ENCODE measurements at places on chromosomes 7 and 10.

GRCh38 chr7:47887016-47887640, 61.1 kb downstream of the PKD1L1 start:
- DNase-seq = no peak

DNA sequence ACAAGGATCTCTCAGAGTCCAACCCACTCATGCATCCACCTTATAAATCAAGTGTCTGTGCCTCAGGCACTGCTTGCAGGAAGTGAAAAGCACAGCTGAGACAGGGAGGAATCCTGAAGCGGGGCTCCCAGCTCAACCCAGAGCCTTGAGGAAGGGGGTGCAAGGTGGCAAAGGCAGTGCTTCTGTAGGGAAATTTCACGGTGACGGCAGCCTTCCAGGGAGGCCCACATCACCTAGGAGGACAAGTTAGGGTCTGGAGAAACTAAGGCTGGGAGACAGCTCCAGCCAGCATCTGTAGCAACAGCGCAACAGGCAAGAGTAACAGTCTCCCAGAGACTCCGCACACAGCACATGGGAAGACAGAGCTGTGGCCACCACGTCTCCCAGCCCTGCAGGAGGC, 2.7 kb downstream of the AOC1 start:
- DNase-seq = no peak

DNA sequence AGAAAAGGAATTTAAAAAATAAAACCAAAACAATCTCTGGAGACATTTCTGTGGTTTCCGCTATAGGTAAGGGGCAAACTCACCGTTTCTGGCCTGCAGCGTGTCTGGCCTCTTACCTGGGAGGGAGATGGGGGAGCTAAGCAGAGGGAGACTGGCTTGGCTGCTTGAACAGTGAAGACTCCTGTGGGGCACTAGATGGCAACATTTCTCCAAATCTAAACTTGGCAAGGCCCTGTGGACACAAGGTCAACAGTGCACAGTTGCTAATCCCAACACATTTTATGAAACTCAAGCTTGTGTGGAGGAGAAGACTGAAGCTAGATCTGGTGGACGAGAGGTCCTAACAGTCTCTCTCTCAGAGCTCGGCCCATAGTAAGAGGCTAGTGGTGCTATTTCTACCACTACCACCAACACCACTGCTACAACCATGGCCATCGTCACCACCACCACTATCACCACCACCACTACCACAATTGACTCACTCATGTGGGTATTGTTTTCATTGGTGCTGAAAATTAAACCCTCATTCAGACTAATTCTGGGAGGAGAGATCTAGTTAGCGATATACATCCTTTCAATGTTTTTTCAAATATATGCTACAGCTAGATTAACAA, 28.4 kb upstream of the CDHR3 start:
- no peak for DNase-seq

DNA sequence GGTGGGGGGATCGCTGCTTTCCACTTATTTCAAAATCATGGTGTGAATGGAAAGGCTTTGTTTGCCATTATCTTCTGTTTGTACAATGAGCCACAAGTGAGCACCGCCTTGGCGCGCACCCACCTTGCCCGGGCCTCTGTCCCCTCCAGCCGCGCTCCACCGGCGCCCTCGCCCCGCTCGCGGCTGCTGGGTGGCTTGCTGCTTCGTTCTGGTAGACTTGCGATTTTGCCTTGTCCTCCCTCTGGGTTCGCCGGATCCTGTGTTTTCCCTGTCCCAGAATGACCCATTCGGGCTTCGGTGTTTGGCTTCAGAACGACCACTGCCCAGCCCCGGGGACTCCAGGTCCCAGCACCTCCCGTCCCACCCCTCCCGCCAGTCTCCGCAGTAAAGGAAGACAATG, 273.0 kb upstream of the BMPER start:
- no peak for DNase-seq

- DNase-seq = no peak
Measured at GRCh38 chr7:38102507-38102906, 75.5 kb upstream of the STARD3NL start.

DNA sequence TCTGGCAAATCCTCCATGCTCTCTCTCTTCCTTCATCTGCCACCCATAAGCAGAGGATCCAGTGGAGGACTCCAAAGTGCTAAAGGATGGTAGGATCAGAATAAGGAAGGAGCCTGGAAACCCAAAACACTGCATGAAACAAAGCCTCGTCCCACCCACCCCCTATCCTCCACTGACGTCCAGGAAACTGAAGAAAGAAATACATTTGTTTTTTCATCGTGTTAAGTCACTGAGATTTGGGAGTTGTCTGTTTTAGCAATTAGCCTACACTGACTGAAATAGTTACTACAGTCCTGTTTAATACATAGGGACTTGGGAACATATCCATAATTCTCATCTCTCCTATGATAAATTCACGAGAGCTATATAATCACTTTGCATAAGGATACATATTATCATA, 14.8 kb downstream of the ANXA7 start:
- DNase-seq = no peak

- DNase-seq = no peak
Measured at GRCh38 chr10:55509168-55509567, 708.1 kb upstream of the PCDH15 start.

- no peak for DNase-seq
Measured at GRCh38 chr10:89954787-89955566, 253.6 kb downstream of the KIF20B start.

- no peak for DNase-seq
Measured at GRCh38 chr10:21976739-21977138, 26.8 kb downstream of the DNAJC1 start.

DNA sequence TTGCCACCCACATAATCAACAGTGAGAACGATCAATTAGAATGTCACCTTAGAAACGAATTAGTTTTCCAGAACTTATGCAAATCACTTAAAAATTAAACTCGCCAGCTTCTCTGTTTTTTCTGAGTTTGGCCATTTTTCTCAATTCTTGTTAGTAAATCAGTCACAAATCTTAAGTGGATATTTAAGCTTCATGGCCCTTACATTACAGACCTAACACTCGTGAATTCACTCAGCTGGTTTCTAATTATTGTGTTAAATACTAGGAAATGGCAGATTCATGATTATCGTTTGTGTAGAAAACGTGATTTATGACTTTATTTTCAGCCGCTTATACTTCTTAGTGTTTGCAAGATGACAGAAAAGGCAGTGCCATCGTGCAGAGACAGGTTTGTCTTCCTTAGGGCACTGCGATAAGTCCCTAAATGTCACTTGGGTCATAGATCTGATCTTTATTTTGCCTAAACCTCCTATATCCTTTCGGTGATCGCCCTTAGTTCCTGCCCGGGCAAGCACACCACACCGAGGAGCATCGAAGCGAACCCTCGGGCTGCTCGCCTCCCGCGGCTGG, 587 bp upstream of the CELF2 start:
- no peak for DNase-seq

- DNase-seq = no peak
Measured at GRCh38 chr10:21423850-21424249, 101.6 kb downstream of the SKIDA1 start.

DNA sequence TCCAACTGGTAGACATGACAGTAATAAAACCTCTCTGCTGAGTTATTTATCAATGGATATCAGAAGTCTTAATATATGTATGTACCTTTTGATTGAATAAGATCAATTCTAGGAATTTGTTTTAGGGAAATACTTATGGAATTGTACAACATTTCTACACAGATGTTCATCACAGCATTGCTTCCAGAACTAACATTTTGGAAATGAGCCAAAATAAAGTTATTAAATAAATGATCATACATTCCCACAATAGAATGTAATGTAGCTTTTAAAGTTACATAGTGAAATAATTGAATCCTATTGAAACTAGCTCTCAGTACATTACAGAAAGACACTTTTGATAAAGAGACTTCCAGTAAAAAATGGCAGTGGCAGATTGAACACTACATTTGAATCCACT, 481.6 kb upstream of the LRRN3 start:
- no peak for DNase-seq

DNA sequence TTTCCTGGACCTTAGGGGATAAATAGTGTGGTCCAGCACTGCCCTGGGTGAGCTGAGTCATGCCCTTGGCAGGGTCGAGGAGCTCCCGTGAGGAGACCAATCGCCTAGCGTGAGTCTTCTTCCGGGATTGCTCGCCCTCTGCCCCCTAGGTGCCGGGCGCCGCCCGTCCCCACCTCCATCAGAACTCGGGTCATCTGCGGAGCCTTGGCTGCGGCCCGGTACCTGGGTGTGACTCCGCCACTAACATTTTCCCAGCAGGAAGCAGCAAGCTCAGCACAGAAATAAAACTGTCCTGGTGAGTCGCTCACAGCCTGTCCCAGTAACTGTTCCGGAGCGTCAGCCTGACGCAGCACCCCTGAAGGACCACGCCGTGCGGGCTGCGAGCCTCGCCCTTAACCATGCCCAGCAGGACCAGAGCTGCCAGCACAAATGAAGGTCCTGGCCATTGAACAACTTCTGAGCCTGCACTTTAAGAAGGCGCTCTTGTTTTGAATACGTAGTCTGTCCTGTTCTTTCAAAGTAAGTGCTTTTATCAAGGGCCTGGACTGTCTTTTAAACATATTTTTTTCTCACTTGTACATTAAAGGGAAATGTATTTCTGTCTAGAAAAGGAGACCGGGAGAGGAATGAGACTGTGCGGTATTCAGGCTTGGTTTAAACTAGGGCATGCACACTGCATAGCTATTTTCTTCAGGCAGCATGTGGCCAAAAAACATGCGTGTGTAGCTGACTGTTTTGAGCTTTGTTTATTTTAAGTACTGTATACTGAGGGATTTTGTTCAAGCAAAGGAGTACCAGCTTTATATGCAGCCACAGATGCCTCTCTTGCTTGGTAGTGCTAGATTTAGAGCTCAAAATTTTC, 136.7 kb downstream of the HECW1 start:
- DNase-seq = no peak

GRCh38 chr7:42014625-42015618, 222.1 kb downstream of the GLI3 start:
- no peak for DNase-seq

GRCh38 chr7:32015133-32015532, 55.1 kb downstream of the PDE1C start:
- DNase-seq = no peak

- DNase-seq = no peak
Measured at GRCh38 chr7:31094271-31094670, 42.2 kb downstream of the ADCYAP1R1 start.

DNA sequence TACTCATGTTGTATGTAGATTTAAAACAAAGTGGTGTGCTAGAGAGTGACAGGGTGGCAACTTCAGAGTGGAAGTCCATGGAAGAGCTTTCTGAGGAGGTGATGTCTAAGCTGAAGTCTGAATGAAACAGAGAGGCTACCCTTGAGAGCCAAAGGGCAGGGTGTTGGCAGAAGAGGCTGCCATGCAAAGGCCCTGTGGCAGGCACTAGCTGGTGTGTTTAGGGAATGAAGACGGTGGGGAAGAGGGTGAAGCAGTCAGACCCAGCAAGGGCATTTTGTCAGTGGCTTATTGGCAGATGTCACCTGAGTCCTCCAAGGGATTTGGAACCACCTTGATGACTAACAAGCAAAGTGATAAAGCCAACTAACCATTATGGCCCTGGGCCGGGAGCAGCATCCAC, 3.7 kb upstream of the CAMK2B start:
- DNase-seq = no peak

GRCh38 chr10:69292459-69292858, 14.2 kb downstream of the HK1 start:
- DNase-seq = no peak

DNA sequence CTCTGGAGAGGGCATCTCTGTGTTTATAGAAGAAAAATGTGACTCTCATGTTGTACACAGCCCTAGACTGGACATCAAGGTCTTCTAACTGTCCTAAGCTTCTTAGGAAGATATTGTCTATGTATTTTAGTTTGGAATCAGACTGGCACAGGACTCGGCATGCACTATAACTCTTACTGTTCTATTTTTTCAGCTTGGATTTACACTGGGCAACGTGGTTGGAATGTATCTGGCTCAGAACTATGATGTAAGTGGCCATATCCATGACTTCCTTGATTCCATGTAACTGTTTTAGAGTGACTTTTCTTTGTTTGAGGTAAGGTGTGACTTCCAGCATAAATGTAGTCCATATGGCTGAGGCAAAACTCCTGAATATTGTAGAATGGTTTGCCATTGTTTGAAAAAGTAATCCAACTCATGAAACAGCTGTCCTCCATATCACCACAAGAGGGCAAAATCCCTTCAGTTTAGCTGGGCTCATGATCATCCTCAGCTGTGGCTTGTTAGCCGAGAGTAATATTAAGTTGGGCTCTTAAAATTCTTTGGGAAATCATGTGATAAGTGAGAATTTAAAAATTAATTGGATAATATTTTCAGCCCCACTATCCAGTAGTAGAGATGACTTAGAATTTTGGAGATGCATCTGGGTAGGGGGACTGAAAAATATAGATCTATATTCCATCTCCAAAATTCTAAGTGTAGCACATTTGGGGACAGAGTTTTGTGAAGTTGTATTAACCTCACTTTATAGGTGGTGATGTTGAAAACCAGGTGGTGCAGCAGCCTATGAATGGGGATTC, 10.4 kb downstream of the STMP1 start:
- DNase-seq = peak; percentile 38
